ENCODE measurements at places on chromosomes 16 and 17.

DNA sequence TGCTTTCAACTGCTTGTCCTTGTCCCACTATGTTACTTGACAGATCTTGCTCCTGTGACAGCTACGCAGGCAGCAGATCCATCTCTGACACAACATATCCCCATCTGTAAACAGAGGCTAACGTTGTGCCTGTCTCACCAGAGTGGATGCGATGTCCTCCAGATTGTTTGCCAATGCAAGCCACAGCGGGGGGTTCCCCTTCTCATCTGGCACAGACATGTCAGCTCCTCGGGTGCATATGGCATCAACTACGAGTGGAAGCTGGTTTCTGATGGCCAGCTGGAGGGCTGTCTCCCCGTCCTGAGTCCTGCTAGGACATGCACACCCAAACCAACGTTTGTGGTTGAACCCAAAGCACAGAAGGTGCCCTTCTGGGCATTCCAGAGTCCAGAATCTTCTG, 39.0 kb downstream of the CYB5D2 start:
- no peak for DNase-seq

GRCh38 chr17:82092995-82093751, 4.9 kb downstream of the FASN start:
- no peak for DNase-seq

DNA sequence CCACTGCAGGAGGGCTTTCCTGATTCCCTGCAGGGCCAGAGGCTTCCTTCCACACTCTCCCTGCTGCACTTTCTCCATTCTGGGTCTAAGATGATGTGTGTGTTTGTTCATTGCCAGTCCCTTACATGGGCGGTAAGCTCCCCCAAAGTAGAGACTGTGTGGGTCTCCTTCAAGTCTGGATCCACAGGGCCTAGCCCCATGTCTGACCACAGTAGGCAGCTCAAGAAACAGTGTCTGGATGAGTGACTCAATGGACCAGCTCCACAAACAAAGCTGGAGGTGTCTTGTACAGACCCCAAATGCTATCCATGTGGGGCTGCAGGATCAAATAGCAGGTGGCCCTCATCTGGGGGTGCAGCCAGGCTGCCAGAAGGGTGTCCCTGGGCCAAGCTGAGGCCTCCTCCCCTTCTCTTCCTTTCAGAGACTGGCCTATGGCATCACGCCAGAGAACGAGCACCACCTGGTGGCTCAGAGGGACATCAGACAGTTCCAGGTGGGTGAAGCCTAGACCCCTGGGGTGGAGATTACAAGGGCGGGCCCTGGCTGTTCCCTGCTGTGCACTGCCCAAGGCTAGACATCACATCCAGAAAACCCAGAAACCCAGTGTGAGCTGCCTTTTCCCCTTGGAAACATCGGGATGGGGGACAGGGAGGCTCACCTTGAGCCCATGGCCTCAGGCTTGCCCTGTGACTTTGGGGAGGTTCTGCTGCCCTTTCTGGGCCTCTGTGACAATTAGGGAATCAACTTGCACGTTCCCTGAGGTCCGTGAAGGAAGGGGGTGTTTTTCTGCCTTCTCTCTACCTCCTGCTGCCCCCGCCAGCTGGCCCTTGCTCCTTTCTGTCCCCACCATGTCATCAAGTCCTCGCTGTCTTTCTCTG, 45.9 kb downstream of the SLC6A2 start:
- peak; percentile 77 for DNase-seq

DNA sequence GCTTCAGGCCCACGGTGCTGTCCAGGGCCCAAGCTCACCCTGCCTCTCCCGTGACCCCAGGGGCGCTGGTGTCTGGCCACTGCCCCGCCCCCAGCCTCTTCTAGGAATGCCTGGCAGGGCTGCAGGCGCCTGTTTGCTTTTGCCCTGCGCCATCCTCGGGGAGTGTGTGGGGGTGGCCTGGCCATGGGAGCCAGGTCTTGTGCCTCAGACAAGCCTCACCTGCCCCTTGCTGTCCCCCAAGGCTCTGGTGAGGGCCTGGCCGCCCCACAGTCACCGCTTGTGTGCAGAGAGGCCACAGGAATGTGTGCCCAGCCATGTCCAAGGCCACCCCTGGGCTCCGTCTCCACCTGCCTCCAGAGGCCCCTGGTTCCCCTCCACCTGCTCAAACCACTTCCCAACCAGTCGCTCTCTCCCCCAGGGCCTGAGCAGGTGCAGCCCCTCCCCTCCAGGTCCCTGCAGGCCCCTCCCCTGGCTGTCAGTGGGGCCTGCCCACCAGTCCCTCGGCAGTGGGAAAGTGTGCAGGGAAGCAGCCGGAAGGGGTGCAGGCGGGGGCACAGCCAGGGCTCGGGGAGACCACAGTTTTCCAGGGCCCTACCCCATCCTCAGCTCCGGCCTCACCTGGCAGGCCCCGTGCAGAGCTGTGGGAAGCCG, 841 bp upstream of the IGFALS start:
- DNase-seq = peak; percentile 68

DNA sequence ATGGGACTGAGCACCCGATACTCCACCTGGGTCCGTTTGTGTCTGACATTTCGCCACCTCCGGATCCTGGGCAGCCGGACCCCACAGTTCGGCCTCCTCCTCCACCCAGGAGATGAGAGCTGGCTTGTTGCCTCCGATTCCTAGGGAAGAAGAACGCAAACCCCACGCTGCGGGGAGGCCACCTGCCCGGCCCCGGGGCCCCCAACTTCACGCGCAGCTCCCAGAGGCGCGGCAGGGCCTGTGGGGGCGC, 542 bp downstream of the ZNF764 start:
- DNase-seq = no peak

- DNase-seq = no peak
Observed at GRCh38 chr17:82737967-82738877, 2.8 kb downstream of the FN3K start.
